ENCODE measurements at places on chromosomes 5 and 9. TPM values are rescaled to one million over a fixed set of nuclear protein-coding genes. Genes with fewer than 3 reads are reported as not detected.
A peak's percentile ranks its signal among the peaks of the same experiment; 100 is the strongest.

- no peak for DNase-seq
These were observed 116.0 kb downstream of the KCNN2 start for GRCh38 chr5:114477816-114478334.

DNA sequence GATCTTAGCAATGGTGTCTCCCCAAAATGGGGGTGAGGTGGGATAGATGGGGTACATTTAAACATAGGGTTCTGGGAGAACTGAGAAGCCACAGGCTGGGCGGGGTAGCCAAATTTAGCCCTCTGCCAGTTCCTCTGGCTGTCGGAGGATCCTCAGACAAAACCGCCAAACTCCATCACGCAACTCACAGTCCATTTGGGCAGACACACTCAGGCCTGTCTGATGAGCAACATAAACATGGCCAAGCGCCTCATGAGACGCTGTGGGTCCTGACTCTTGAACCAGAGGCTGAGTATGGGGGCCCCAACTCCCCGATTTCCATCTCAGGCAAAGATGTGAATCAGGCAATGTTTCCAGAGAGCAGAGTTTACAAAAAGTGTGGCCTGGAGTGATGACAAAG, 162.3 kb downstream of the FGF18 start:
- no peak for DNase-seq

GRCh38 chr9:20307621-20308020, 314.7 kb downstream of the MLLT3 start:
- DNase-seq = peak; percentile 62

SLC46A2 gene
- total RNA-seq = not detected

SPATA31A7 gene
- total RNA-seq = not detected
